NCI-H748 treated with DMSO at 0.1 percent for 48 hours (cell line): ENCODE measurements at places on chromosomes 2 and 18.

DNA sequence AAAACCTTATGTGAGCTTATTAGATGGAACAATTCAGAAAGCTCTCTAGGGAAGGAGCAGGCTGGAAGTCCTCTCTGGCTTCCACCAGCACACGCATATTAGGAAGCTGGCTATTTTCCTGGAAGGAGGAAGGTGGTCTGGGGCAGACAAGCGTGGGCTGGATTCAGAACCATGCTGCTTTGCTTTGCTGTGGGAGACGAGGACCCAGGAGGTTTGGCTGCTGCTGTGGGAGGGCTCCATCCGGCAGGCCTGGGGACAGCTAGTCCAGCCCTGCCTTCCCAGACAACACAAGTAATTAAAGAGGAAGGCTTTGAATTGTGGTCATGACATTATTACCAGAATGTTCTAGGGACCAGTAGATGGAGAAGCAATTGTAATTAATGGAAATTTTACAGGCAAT lies 238.8 kb upstream of the MYT1L start:
- DNase-seq, result no peak

DNA sequence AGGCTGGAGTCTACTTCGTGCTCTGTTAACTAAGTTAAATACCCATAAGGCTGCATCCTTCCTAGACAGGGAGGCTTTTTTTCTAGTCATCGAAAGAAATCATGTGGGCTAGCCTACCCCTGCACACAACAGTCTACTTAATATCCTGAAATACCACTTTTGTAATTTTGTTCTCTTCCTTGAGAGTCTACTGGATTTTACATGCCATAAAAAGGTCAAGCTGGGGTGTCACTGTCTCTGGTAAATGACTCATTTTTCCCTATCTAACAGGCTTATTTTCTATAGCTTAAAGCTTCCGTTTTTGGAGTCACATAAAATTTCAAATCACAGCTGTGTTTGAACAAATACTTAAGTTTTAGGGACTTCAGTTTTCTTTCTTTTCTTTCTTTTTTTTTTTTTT lies 10.7 kb upstream of the STAM2 start:
- DNase-seq, result no peak

DNA sequence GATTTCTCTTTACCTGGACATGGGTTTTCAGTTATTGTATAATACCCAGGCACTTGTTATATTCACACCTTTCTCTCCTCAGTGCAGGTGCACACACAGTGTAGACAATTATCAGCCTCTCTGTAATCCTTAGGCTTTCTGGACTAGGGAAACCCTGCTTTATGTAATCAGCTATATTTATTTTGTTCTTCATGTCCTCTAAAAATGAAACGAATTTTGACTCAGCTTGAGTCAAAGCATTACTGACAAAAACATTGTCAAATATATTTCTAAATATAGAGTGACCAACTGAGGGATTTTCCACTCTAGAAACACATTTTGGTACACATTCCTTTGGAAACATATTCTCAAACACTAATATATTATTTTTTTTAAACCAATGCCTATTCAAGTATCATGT lies 144.8 kb upstream of the GULP1 start:
- DNase-seq, result no peak

GRCh38 chr2:116250376-116250775 lies 1564.1 kb upstream of the DDX18 start:
- no peak for DNase-seq

- DNase-seq, result no peak
These were observed 68.7 kb downstream of the TMEM247 start for GRCh38 chr2:46548103-46548486.

GRCh38 chr2:49154891-49155290 lies 576 bp upstream of the FSHR start:
- no peak for DNase-seq

DNA sequence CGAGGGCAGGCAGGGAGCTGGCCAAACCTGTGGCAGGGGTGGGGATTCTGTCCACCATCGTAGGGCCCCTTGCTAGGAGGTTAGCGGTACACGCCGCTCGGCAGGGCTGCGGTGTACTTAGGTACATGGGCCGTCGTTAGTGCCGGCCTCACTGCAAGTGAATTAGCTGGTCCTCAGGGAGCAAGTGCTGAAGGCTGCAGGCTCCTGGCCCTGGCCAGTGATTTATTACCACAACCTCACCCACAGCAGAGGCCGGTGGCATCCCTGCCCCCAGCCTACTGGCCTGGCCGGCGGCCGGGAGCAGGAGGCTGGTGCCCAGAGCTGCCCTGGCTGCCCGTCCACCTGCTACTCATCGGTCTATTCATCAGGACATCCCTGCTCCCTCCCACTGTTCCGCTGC lies 19.6 kb upstream of the PTMA start:
- DNase-seq, result no peak

DNA sequence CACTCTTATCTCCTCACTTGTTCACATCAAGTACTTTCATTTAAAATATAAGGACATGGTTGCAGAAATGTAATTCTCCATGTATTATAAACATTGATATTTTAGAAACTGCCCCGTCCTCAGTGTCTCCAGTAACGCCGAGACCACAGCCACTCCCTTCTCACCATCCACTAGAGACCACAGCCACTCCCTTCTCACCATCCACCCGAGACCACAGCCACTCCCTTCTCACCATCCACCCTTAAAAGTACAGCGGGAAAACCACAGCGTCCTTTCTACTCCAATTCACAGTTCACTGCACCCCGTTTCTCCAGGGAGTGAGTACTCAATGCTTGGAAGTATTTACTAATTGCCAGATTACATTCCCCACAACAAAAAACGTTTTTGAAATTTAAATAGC lies 1452.2 kb upstream of the ACVR2A start:
- no peak for DNase-seq

DNA sequence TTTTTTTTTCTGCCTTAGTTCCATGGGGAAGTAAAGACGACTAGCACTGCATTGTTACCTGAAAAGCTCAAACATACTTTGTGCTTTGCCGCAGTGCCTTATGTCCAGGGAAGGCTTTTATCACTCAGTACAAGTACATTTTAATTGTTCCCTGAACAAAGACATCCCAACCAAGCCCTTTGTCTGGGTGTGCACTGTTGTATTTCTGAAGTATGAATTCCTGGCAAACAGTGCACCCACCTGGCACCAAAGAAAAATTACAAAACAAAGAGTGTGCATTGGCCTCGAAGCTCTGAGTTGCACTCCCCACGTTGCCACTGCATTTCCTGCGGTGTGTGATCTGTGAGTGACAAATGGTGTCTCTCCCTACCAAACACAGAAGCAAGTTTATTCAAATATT lies 858.5 kb upstream of the PIK3C3 start:
- peak; percentile 99 for DNase-seq

GRCh38 chr2:30446602-30447148 lies 371 bp upstream of the LCLAT1 start:
- no peak for DNase-seq

- DNase-seq, result no peak
These were observed 430.4 kb downstream of the DLGAP1 start for GRCh38 chr18:4024702-4025101.

- peak; percentile 99 for DNase-seq
These were observed 114.5 kb downstream of the RNF144A start for GRCh38 chr2:7031547-7032245.

GRCh38 chr2:60947056-60947455 lies 65.7 kb downstream of the REL start:
- no peak for DNase-seq

GRCh38 chr18:40866013-40866645 lies 1088.9 kb upstream of the PIK3C3 start:
- DNase-seq, result peak; percentile 39

GRCh38 chr18:75127143-75128021 lies 81.6 kb downstream of the PTGR3 start:
- DNase-seq, result no peak

GRCh38 chr2:80987466-80987865 lies 682.9 kb upstream of the LRRTM1 start:
- DNase-seq, result no peak

GRCh38 chr2:147439986-147440385 lies 404.8 kb upstream of the ACVR2A start:
- DNase-seq, result no peak

DNA sequence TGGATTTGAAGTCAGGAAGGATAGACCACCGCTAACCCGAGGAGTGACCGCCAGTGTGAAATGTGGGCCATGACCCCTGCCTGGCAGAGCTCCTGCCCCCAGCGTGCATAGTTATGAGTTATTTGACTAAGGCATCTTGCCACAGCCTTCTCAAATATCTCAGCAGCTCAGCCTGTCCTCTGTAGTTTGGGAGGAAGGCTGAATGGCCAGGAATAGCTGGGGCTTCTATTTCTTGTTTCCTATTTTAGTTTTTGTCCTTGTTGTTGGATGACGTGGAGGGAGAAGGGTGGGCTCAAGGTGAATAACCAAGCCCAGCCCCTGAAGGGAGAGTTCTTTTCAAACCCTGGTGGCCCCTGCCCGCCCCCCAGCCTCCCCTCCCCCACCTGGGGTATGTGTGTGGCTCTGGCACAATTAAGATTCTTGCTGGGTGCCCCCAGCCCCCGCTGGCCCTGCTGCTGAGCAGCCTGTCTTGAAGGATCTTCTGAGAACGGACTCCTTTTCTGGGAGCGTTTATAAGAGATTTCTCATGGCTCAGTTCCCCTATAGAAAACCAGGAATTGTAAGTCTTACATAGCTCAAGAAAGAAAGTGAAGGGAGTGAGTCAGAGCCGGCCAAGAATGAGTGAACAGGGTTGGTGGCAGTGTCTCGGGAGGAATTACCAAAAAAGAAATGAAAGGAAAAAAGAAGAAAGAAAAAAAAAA lies 157.4 kb downstream of the GLI2 start:
- DNase-seq, result no peak

DNA sequence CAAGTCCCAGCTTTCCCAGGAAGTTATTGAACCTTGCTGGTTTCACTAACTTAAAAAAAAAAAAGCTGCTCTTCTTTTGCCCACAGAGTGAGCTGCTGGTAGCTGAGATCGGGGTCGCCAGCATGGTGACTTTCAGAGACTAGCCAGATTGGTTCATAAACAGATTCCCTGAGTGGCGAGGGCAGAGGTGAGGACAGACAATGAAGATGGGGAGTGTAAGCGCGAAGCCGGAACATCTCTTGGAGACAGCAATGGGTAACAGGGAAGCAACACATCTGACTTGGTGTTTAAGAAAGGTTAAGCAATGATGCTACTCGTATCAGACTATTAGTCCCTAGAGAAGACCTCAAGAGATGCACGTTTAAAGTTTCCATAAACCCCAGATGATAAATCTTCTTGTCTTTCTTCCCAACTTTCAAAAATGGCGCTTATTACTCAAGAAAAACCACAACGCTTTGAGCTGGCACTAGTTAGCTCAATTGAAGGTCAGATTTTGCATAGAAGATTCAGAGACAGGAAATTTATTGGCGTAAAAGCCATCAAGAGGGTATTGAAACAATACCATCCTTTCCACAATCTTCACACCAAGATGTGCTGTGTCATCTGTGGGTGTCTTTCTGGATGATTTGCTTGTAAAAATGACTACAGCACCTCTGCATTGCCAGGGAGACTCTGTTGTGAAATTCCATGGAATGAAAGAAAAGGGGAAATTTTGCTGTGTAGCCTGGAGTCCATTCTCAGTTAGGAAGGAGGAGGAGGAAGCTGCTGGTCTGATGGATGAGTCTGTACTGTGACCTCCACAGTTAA lies 193.1 kb upstream of the CXCR4 start:
- DNase-seq, result no peak

GRCh38 chr2:8622199-8622911 lies 59.5 kb upstream of the ID2 start:
- no peak for DNase-seq

GRCh38 chr2:121137571-121137970 lies 147.4 kb downstream of the TFCP2L1 start:
- no peak for DNase-seq

- no peak for DNase-seq
These were observed 80.6 kb upstream of the GLS start for GRCh38 chr2:190799999-190800398.

GRCh38 chr2:144889348-144889747 lies 369.4 kb upstream of the ZEB2 start:
- no peak for DNase-seq

DNA sequence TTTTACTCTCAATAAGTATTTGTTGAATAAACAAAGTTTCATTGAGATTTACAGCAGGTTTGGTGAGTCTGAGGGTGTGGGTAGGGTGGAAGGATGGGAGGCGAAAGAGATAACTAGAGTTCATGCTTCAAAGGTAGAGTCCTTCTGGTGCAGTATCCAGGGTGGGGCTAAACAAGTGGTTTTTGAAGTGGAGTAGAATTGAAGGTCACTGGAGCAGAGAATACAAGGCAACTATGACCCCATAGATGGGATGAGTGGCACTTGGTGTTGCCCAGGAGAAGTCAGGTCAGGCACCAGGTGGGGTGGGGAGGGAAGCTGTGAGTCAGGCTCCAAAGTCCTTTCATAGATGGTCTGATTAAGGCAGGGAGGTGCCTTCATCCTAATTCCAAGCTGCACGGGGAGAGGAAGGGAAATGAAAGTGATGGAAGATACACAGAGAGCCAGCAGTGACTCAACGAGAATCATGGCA lies 6.6 kb upstream of the CAB39 start:
- DNase-seq, result no peak

DNA sequence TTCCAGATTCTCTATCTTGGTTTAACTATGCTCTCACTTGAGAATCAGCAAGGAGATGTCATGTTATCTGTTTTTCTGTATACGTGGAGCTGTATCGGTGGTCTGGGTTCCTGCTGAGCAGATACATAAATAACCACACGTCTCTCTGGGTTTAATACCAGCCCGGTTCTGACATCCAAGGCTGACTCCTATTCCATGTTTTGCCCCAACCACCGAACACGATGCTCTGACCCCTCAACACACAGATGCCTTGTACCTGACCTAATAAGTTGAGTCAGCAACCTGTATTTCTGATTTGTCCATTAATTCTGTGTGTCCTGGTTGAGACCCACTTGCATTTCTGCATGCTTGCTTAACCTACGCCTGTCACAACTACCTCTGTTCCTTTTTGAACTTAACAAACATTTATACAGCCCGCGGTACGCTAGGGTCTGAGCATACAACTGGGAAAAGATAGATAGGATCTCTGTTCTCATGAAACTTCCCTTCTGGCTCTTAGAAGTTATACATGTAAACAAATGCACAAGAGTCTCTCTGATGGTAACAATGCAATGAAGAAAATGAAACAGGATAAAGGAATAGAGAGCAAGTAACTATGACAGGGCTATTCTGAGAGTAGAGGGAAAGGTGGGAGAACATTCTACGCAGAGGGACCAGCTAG lies 480.4 kb downstream of the PARD3B start:
- DNase-seq, result no peak

DNA sequence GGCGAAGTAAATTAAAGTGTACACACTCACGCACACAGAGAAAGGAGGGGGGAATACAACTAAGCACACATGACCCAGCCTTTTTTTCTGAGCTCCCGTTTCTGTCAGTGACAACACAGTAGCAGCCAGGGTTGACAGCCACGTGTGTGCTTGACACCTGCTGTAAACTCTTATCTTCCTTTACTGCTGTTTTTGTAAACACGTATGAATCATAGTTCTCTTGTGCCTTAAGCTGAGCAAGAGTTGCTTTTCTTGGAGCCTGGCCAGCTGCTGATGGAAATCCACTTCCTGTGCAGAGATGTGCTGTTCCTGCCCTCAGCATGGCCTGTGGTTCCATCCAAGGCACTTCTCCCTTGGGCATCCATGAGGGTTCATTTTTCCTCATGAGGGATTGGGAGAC lies 561.9 kb downstream of the GALR1 start:
- peak; percentile 94 for DNase-seq

GRCh38 chr2:240795454-240795853 lies 24.6 kb downstream of the KIF1A start:
- DNase-seq, result no peak

GRCh38 chr18:48962994-48963561 lies 12.3 kb upstream of the SMAD7 start:
- DNase-seq, result no peak

GRCh38 chr2:182818925-182819324 lies 47.5 kb downstream of the FRZB start:
- DNase-seq, result peak; percentile 84
